ENCODE measurements at places on chromosomes 6 and 20.

- DNase-seq = no peak
These were observed 93.8 kb upstream of the CD93 start for GRCh38 chr20:23179766-23180403.

GRCh38 chr6:37004044-37004980, 1.1 kb upstream of the FGD2 start:
- DNase-seq = no peak

- no peak for DNase-seq
These were observed 382.5 kb downstream of the PRKN start for GRCh38 chr6:162345051-162345511.

DNA sequence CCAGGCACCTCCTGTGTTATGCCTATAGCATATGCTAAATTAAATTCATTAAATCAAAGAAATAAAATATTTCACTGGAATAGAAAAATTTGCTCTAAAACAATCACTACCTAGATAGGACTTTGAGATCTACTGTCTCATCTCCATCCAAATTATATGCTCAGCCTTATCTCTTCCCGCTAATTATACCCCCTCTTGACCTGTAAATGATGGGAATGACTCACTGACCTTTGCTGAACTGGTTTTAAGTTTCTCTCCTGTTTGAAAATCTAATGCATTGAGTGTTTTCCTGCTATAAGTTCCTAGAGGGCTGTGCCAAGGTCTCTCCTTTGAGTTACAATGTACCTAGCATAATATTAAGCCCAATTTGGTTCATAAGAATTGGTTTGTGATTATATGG, 110.1 kb downstream of the BMP2 start:
- DNase-seq = no peak

DNA sequence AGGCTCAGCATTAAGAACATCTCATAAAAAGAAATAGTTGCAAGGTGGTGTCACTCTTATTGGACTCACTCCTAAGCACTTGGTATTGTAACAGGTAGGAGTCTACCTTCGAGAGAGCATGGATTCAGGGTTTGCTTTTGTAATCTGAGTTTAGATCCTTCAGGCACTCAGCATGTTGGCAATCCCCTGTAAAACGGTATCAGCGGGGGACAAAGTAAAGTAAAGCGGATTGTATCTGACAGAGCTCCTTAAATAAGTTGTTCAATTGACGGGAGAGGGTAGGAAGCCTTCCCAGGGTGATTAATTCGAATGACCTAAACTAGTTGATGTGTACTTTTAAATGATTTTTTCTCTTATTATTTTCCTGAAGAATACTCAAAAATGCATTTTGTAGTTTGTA, 869.8 kb upstream of the EPHA7 start:
- no peak for DNase-seq

DNA sequence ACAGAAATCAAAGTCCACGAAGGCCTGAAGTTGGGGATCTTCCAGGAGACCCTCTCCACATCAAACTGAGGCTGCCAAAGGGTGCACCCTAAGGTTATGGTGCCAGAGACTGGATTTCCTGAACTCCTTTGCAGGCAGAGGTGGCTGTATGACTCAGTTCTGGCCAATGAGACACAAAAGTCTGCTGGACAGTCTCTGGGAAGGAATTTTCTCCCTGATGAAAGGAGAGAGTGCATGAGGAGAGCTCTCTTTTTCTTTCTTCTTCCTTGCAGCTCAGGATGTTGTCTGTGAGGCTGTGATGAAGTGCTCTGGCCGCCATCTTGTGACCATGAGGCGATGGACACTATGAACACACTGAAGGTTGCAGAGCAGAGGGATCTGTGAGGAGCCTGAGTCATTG, 85.2 kb downstream of the MDGA1 start:
- no peak for DNase-seq

GRCh38 chr6:2599817-2600216, 150.9 kb downstream of the MYLK4 start:
- no peak for DNase-seq
